IMR-90 (cell line): ENCODE measurements at places on chromosomes 3 and 15.

- H3K36me3 ChIP-seq, result peaks cover 3% of the 10 kb centered on the region; the same call in 1 of the 2 replicates
- H3K27me3 ChIP-seq, result no peaks in the 10 kb centered on the region
Measured at GRCh38 chr3:172647823-172648222, 63.0 kb downstream of the NCEH1 start.

DNA sequence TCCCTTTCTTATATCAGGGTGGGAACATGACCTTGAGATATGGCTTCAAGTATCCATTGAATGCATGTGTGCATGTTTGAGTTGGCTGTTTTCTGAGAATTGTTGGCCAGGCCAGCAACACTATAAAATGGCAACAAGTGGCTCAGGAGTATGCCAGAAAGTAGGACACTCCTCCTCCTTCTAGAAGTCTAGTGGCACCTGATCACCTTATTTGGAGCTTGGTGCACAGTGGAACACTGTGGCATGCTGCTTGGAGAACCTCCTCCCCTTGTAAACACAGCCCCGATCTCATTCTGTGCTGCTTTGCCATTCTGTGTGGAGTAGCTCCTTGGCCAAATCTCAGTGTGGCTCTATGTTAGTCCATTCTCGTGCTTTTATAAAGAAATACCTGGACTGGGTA is 114.8 kb upstream of the NDN start:
- H3K27ac ChIP-seq, result no peak overlapping the region
- H3K4me1 ChIP-seq, result no peaks in the 10 kb centered on the region
- H3K27me3 ChIP-seq, result no peaks in the 10 kb centered on the region
- no peak for DNase-seq
- H3K36me3 ChIP-seq, result no peaks in the 10 kb centered on the region
- H3K4me3 ChIP-seq, result no peak overlapping the region

GRCh38 chr15:85710340-85710842 is 84.3 kb downstream of the KLHL25 start:
- peaks cover 7% of the 10 kb centered on the region for H3K36me3 ChIP-seq
- peaks cover 9% of the 10 kb centered on the region for H3K4me1 ChIP-seq
- no peak for DNase-seq
- no peaks in the 10 kb centered on the region for H3K27me3 ChIP-seq
- no peak overlapping the region for H3K4me3 ChIP-seq

DNA sequence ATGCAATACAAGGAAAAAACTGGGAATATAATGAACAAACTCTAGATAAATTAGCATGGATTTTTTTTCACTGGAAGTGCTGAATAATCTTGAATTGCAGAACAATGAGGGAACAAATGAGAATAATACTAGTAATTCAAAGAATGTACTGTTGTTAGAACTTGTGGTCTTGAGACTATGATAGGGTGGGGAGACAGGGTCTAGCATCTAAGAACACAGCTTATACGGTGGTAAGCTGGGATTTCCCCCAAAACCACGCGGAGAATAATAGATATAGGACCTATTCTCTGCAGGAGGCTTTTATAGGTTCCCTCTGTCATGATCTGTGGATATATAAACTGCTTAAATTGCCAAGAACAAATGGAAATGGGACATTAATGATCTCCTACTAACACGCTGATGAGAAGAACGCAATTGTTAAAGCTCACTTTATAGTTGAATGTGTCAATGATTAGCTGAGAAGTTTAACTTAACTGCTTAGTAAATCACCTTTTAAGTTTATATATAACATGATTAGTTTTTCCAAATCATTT is 692.3 kb downstream of the ZPLD1 start:
- H3K36me3 ChIP-seq, result no peaks in the 10 kb centered on the region
- no peaks in the 10 kb centered on the region for H3K4me1 ChIP-seq
- H3K27ac ChIP-seq, result no peak overlapping the region
- no peaks in the 10 kb centered on the region for H3K27me3 ChIP-seq

DNA sequence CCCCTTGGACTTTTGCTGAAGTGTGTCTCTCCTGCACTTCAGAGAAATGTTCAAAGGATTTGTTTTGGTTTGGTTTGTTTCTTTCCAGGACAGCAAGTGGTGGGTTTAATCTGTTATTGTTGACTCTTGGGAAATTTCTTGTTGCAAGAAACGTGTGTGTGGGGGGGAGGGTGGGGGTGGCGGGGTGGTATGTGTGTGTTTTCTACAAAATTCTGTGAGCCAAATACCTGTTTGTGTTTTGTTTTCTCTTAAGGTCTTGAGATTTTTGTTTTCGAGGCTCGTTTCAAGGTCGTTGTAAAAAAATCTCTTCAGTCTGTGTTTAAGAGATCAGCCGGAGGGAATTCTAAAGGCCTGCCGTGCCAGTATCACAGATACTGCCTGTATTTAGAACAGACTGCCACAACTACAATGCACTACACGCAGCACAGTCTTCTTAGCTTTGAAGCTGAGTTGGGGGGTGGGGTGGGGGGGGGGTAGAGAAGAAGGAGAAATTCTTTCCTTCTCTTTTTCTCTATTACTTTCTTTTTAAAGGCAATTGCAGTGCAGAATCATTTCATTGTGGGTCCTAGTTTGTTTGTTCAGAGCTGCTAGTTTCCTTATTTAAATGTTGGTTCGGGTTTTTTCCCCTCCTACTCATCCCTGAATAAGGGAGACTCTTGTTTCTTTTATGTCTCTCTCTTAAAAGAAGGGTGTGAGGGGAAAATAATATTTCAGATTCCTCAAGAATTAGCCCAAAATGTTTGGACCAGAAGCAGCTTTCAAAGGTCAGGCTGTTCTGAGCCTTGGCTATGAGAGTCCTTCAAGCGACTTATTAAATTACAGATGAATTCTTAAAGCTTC is 1.4 kb upstream of the BCL6 start:
- H3K36me3 ChIP-seq, result no peaks in the 10 kb centered on the region
- peak overlapping the region; percentile 40; the same call in 1 of the 2 replicates for H3K27ac ChIP-seq
- H3K27me3 ChIP-seq, result no peaks in the 10 kb centered on the region
- H3K4me1 ChIP-seq, result peaks cover 4% of the 10 kb centered on the region
- no peak overlapping the region for H3K4me3 ChIP-seq

- no peak overlapping the region for H3K4me3 ChIP-seq
- no peaks in the 10 kb centered on the region for H3K4me1 ChIP-seq
- no peak overlapping the region for H3K27ac ChIP-seq
- peaks cover 16% of the 10 kb centered on the region for H3K27me3 ChIP-seq
- H3K36me3 ChIP-seq, result no peaks in the 10 kb centered on the region
Measured at GRCh38 chr3:43913036-43913948, 222.6 kb downstream of the ABHD5 start.

GRCh38 chr3:127388427-127388826 is 100.6 kb upstream of the PRR20G start:
- DNase-seq, result no peak
- H3K4me1 ChIP-seq, result no peaks in the 10 kb centered on the region
- H3K27ac ChIP-seq, result no peak overlapping the region

GRCh38 chr3:121490161-121490560 is 55.6 kb downstream of the POLQ start:
- no peak overlapping the region for H3K4me3 ChIP-seq
- no peak for DNase-seq
- H3K4me1 ChIP-seq, result peaks cover 2% of the 10 kb centered on the region; the same call in 1 of the 2 replicates
- H3K36me3 ChIP-seq, result peaks cover 5% of the 10 kb centered on the region; the same call in 1 of the 2 replicates
- H3K27me3 ChIP-seq, result no peaks in the 10 kb centered on the region
- no peak overlapping the region for H3K27ac ChIP-seq

DNA sequence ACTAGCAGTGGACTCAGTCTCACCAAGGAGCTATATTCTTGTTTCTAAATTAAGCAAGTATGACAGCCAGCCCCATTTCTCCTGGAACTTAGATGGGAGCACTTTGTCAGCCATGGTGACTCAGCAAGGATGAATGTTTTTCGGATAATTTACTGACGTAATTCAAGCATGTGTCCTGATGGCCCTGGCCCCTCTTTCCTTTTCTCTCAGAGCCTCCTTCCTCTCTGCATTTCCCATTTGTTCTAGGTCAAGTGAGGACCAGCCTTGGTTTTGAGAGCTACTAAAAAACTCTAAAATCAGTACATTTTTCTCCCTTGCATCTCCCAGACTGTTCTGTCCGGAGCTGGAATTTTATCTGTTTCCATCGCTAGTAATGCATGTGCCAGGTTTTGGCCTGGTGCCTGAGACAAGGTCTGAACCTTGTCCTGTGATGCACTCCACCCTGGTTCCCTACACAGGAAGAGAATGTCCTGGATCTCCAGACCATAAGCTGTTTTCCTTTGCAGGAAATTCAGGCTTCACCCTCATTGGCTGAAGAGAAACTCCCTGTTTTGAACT is 256.6 kb upstream of the ROPN1 start:
- peaks cover 11% of the 10 kb centered on the region for H3K4me1 ChIP-seq
- peak overlapping the region; percentile 77 for H3K27ac ChIP-seq
- no peaks in the 10 kb centered on the region; the same call in 1 of the 2 replicates for H3K27me3 ChIP-seq

DNA sequence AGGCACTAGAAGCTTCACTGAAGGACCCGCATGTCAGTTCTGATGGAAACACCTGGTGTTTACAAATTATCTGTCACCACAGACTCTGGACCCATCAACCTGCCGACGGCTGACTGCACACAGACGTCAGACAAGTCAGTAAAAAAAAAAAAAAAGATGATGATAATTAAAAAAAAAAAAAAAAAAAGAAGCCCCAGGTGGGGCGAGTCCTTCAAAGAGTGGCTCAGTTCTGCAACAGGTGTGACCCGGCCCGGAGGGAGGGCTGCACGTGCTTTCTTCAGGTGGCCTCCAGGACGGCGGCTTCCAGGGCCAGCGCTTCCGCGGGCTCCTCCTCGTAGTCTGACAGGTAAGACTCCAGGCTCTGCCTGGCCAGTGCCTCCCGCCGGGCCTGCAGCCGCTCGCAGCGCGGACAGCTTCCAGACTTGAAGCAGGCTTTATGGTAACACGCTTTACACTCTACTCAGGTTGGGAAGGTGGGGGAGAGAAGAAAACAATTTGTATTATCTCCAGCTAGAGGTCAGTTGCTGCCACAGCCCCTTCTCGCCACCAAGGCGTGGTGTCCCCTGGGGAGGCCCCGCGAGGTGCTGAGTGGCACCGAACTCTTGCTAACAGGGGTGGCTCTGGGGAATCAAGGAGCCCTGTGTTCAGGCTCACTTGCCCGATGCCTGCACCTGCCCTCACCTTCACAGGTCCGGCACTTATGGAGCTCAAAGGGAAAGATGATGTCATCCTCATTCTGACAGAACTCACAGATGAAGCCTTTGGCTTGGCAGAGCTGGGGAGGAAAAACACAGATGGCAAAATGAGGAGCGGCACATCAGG is 61.8 kb downstream of the RUBCN start:
- peaks cover 34% of the 10 kb centered on the region for H3K36me3 ChIP-seq
- no peaks in the 10 kb centered on the region for H3K4me1 ChIP-seq
- H3K4me3 ChIP-seq, result no peak overlapping the region

- peak within 1 kb of the TSS; percentile 59 for H3K4me3 ChIP-seq
- H3K4me1 ChIP-seq, result peaks cover 1% of the 10 kb centered on the region; the same call in 1 of the 2 replicates
- H3K36me3 ChIP-seq, result peaks cover 5% of the 10 kb centered on the region
- peak within 1 kb of the TSS; percentile 83 for H3K27ac ChIP-seq
- H3K27me3 ChIP-seq, result no peaks in the 10 kb centered on the region
Measured at GRCh38 chr3:158672215-158673176, at the start of gene LXN. TSS of gene LXN (minus strand) at chr3:158672648. CDS start at chr3:158672478, 170 bp downstream.

DNA sequence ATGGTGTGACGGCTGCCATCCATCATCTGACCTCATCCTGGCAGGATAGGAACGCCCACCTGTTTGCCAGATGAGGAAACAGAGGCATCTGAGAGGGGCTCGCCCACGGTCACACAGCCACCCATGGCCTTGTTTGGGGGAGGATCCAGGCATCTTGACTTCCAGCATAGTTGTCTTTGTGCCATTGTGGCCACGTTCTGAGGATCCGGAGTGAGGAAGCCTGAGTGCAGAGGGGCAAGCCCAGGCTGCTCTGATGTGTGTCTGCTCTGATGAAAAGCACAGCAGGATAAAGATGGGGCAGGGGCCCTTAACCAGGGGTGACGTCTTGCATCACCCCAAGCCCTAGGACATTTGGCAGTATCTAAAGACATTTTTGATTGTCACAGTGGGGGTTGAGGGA is 58.7 kb downstream of the FGD5 start:
- H3K4me3 ChIP-seq, result no peak overlapping the region
- no peaks in the 10 kb centered on the region for H3K4me1 ChIP-seq
- no peak overlapping the region for H3K27ac ChIP-seq
- DNase-seq, result no peak
- no peaks in the 10 kb centered on the region for H3K36me3 ChIP-seq
